ENCODE measurements at places on chromosomes 4 and X.

GRCh38 chr4:14234307-14234706 lies 606.8 kb upstream of the BOD1L1 start:
- no peak for DNase-seq

DNA sequence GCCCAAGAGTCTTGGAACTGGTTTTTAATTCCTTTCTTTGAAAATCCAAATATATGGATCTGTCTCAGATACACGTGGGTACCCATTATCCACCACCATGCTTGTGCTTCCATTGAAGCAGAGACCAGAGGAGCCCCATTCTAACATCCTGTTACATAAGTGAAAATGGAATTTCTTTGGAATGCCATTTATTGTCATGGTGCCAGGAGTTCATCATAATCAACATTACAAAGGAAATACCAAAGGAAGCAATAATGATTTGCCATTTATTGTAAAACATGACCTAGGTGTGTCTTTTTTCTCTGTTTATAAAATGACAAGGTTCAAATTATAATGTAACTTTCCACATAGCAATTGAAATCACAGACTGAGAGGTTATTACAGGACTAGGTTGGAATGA lies 61.7 kb downstream of the PALLD start:
- no peak for DNase-seq

DNA sequence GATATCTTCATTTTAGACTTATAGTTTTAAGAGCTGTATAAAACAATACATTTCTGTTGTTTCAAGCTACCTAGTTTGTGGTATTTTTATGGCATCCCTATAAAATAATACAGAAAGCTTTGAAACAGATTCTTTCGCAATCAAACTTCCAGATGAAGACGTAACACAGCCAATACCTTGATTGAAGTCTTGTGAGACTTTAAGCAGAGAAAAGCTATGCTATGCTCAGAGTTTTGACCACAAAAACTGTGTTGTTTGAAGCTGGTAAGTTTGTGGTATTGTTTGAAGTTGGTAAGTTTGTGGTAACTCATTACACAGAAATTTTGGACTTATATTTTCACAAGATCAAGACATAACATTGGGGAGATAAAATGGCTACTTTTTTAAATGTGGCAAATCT lies 201.8 kb upstream of the UGT8 start:
- DNase-seq = no peak

DNA sequence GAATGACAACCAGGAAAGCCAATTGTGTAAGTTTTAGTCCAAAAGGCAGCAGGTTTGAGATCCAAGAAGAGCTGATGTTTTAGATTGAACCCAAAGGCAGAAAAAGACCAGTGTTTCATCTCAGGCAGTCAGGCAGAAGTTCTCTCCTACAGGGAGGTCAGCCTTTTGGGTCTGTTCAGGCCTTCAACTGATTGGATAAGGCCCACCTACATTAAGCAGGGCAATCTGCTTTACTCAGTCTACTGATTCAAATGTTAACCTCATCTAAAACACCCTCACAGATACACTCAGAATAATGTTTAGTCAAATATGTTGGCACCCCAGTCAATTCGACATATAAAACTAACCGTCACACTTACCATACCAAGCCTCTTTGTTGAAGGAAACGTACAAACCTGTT lies 134.2 kb upstream of the NEIL3 start:
- no peak for DNase-seq

DNA sequence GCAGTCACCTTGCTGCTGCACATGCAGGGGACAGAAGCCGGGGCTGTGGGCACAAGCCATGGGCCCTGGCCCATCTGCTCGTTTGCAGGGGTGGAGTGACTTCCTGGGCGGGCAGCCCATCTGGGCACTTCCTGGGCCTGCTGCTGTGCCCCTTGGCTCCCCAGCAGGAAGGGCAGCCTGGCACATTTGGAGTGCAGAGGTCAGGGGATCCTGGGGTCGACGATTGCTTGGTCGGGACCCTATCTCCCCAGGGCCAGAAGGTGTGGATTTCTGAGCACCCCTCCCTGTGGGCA lies 10.9 kb upstream of the MXD4 start:
- no peak for DNase-seq

- no peak for DNase-seq
These were observed 323.9 kb upstream of the CXXC4 start for GRCh38 chr4:104818579-104818978.

DNA sequence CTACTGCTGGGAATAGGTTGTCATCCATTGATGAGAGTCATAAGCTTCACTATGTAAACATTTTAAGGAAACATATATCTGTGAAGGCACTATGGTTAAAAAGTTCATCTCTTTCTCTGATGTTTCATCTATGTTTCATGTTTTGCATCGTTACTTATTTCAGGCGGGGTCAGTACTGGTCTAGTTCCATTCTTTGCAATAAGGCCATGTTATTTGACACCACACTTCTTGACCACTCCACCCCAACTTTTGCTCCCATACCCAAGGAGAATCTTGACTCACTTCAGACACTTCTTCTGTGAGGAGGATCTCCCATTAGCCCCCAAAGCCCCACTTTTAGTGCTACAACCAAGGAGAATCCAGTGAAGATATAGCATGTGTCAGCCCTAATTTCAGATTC lies 119.4 kb downstream of the GRIA3 start:
- no peak for DNase-seq

- no peak for DNase-seq
These were observed 407 bp upstream of the ZC4H2 start for GRCh38 chrX:64976673-64977040.

DNA sequence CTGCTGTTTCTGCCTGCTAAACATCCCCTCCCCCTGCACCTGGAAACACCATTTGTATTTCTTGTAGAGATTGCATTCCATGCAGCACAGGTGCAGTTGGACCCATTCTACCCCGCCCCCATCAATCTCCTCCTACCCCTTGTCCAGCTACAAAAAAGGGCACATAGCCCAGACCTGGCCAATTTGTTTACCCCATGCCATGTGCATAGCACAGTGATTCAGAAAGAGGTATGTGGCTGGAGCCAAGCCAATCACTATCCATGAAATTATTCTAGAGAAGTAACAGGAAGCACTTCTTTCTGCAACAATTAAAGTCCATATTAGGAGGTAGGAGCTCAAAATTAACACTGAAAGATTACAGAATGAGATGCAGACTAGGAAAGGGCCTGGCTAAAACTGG lies 20.2 kb upstream of the TMEM184C start:
- no peak for DNase-seq

- no peak for DNase-seq
These were observed 325.4 kb downstream of the RAPGEF2 start for GRCh38 chr4:159428293-159428692.

GRCh38 chr4:87038837-87039615 lies 104.2 kb downstream of the AFF1 start:
- no peak for DNase-seq

DNA sequence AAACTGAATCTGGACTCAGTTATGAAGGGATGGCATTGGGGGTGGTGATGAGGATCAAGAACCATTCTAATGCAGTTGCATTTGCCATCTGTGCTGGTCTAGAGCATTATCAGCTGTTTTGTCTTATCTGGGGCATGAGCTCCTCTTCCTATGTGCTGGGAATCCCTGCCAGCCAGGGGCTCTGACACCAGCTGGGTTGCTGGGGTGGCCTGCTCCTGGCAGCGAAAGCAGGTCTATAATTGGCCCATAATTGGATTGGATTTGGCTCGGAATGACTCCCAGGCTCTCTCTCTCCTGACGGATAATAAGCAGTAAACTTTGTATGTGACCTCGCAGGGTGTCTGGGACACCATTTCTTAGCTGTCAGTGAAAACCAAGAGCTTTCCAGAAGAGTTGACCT lies 34.1 kb downstream of the SMPX start:
- DNase-seq = no peak

DNA sequence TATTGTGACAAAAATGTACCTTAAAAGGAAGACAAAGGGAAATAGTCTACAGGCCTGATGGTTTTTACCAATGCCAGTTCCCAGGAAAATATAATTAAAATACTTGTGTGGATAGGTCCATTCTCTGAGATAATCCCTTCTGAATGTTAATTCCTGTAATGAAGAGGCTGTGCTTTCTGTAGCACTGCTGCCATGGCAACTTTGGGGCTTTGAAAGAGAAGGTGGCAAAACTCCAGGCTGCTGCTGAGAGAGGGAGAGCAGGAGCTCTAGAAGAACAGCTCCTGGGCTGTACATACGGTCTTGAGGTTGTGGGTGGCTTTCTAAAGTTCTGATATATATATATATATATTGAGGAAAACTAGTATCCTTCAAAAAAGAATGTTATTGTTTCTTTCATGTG lies 125.4 kb downstream of the PDLIM5 start:
- DNase-seq = no peak

GRCh38 chr4:63790377-63790776 lies 618.9 kb downstream of the TECRL start:
- no peak for DNase-seq

DNA sequence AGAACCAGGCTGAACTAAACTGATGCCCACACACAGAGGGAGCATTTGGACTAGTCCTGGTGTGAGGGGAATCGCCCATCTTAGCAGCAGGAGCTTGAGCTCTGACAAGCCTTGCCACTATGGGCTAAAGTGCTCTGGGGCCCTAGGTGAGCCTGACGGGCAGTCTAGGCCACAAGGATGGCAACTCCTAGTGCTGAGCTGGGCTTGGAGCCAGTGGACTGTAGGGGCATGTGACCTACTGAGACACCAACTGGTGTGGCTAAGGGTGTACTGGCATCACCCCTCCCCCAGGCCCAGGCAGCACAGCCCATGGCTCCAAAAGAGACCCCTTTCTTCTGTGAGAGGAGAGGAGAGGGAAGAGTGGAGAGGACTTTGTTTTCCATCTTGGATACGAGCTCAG lies 14.5 kb downstream of the CENPU start:
- no peak for DNase-seq

DNA sequence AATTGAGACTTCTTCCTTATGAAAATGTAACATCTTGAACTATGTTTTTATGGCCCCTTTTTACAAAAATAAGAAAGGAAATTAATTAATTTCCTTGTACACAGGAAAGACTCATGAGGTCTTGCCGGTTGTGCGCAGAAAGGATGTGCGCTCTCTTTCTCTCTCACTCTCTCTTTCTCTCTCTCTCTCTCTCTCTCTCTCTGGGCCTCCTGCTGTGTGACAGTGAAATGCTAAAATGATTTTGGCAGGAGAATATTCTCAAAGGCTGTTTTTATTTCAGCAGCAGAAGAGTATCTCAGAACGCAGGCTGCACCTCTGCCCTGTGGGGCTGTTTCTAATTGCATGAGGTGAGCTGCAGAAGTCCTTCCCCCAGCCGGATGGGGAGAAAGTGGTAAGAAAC lies 349.0 kb downstream of the MID1IP1 start:
- DNase-seq = no peak

DNA sequence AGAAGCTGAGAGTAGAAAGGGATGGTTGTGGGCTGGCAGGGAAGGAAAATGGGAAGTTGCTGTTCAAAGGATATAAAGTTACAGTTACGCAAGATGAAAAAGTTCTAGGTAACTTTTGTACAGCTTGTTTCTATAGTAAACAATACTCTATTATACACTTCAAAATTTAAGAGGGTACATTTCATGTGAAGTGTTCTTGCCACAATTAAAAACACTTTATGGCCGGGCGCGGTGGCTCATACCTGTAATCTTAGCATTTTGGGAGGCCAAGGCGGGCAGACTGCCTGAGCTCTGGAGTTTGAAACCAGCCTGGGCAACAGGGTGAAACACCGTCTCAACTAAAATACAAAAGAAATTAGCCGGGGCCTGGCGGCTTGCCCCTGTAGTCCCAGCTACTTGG lies 623.6 kb downstream of the STIM2 start:
- DNase-seq = no peak

GRCh38 chrX:22534643-22535042 lies 261.9 kb downstream of the CBLL2 start:
- DNase-seq = no peak

DNA sequence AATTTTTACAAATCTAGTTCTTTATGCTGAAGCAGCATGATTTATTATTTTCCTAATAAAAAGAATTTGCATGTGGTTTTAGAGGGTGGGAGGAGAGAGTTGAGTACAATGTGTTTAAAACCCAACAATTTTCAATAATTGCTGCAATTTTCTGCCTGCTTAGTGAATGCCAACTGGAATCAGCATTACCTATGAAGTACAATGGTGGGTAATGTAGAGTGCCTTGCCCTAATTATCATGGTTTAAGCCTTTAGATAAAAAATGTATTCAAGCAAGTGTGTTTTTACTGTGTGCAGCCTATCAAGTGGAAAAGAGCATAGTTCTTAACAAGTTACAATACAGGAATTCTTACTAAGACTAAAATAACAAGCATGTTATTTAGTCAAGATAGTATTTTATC lies 77.9 kb upstream of the ANKRD50 start:
- no peak for DNase-seq

- DNase-seq = no peak
These were observed 49.1 kb downstream of the TMEM165 start for GRCh38 chr4:55444827-55445226.

GRCh38 chr4:6349896-6350603 lies 80.4 kb downstream of the WFS1 start:
- no peak for DNase-seq

GRCh38 chr4:185700048-185700447 lies 111.9 kb downstream of the SORBS2 start:
- DNase-seq = no peak

DNA sequence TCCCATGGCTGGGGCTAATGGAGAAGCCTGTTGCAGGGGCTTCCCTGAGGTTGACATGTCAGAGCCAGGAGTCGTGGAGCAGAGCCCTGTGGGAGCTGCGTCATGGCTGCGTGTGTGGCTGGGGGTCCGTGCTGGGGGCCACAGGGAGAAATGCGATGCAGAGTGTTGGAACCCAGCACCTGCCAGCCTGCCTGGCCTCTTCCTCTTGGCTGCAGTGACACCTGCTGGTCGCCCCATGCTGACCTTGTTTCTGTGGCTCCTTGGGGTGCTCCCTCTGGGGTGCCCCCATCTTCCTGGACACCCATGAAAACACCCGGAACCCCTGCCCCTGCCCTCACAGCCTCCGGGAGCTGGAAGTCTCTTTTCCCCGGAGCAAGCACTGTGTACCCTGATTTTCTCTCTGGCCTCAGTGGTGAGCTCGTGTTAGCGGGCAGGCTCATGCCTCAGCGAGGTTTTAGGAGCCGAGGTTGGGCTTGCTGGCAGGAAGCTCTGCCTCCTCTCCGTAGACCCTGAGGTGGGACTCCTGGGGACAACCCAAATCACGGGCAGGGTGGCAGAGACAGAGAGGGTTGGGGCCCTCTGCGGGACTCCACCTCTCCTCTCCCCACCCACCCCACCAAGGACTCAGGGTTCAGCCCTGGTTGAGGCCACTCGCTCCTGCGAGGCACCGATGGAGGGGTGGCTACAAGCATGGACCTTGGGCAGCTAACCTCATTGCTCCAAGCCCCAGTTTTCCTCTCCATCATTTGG lies 103.7 kb downstream of the SORCS2 start:
- no peak for DNase-seq

DNA sequence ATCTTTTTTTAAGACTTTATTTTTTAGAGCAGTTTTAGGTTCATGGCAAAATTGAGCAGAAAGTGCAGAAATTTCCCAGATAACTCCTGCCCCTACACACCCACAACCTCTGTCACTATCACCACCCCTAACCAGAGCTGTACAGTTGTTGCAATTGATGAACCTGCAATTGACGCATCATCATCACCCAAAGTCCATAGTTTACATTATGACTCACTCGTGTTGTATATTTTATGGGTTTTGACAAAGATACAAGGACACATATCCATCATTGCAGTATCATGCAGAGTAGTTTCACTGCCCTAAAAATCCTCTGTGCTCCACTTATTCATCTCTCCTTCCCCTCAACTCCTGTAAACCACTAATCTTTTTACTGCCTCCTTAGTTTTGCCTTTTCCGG lies 34.5 kb upstream of the WAS start:
- DNase-seq = no peak

Data from stimulated activated CD4-positive, alpha-beta T cell treated with anti-CD3 and anti-CD28 coated beads, Interleukin-1b, Interleukin-23, amount 100 ng/mL, for 1 hour (primary cell).